SK-N-SH (cell line): ENCODE measurements at places on chromosomes 1 and 21.

GRCh38 chr1:46558141-46558963 is 6.9 kb upstream of the KNCN start:
- no peak for DNase-seq

- no peak for DNase-seq
Measured at GRCh38 chr1:116257341-116257767, 115.7 kb upstream of the ATP1A1 start.

DNA sequence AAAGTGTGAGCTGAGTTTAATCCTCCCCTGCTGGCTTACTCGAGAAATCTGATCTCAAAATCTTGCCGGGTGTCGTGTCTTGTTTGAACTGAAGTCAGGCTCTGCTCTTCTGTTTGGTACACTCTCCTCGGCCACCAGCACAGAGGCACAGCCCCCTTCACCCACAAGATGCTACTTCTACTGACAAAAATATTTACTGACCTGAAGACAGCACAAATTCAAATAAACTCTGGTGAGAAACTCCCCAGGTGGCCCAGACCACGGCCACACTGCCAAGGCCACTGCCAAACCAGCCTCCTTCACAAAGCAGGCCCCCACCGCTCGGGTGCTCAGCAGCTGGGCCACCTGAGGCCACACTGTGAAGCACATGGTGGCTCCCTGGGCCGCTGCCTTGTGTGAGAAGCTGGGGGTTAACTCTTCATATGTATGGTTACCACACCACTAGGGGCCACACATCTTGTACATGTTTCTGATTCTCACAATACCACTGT is 80.6 kb downstream of the TGFBR3 start:
- DNase-seq: no peak

GRCh38 chr1:226973371-226973897 is 33.3 kb downstream of the COQ8A start:
- DNase-seq: peak; percentile 84

GRCh38 chr1:236063919-236064673 is 794 bp downstream of the NID1 start:
- DNase-seq: peak; percentile 73

- DNase-seq: no peak
Measured at GRCh38 chr1:86998727-86999126, 84.3 kb downstream of the HS2ST1 start.

- no peak for DNase-seq
Measured at GRCh38 chr1:88700425-88701013, 16.4 kb downstream of the PKN2 start.

GRCh38 chr1:94006604-94007003 is 97.4 kb upstream of the GCLM start:
- DNase-seq: no peak

- DNase-seq: no peak
Measured at GRCh38 chr1:9776685-9777084, 47.1 kb downstream of the CLSTN1 start.

DNA sequence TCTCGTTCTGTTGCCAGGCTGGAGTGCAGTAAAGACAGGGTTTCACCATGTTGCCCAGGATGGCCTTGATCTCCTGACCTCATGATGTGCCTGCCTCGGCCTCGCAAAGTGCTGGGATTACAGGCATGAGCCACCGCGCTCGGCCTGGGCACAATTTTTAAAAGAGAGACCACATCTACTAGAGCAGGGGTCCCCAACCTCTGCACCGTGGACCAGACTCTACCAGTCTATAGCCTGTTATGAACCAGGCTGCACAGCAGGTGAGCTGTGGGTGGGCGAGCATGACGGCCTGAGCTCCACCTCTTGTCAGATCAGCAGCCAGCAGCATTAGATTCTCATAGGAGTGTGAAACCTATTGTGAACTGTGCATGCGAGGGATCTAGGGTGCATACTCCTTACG is 20.8 kb downstream of the TNNT2 start:
- DNase-seq: no peak

DNA sequence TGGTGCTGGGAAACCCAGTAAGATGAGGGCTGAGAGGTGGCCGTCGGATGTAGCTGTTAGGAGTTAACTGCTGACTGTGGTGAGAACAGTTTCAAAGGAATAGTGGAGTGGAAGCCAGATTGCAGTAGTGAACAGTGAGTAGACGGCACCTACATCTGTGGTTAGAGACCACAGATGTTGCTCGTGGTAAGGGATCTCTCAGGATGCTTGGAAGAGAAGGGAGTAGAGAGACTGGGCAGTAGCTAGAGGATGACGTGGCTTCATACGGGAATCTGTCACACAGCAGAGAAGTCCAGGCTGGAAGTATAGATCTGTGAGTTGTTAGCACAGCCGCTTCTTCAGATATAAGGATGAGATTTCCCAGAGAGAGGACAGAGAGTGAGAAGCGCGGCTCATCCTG is 7.8 kb upstream of the ARTN start:
- no peak for DNase-seq

- no peak for DNase-seq
Measured at GRCh38 chr1:44531785-44532566, 126.9 kb downstream of the RNF220 start.
